ENCODE measurements at places on chromosomes 1 and 21. TPM values are rescaled to one million over a fixed set of nuclear protein-coding genes. Genes with fewer than 3 reads are reported as not detected.

MARK1 gene
- total RNA-seq = not detected

DNA sequence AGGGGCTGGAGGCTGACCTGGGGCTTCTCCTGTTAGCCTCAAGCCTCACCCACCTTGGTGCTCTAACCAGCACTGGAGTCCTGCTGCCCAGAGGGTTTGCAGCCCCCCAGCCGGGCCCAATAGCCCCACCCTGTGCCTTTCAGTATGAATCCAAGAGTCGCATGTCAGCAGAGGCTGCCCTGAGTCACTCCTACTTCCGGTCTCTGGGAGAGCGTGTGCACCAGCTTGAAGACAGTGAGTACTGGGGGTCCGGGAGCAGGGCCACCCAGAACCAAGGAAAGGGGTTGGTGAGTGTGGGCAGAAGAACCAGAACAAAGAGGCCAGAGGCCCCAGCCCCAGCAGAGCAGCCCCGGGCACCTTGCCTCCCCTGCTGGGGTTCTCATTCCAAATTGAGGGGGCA, 25.6 kb downstream of the CDK18 start:
- H3K27me3 ChIP-seq = no peaks in the 10 kb centered on the region
- DNase-seq = no peak
- no peak overlapping the region for H3K27ac ChIP-seq

- peaks cover 43% of the 10 kb centered on the region for H3K4me1 ChIP-seq
- peaks cover 1% of the 10 kb centered on the region for H3K36me3 ChIP-seq
Observed at GRCh38 chr1:54347955-54348699, 58.1 kb downstream of the SSBP3 start.

DNA sequence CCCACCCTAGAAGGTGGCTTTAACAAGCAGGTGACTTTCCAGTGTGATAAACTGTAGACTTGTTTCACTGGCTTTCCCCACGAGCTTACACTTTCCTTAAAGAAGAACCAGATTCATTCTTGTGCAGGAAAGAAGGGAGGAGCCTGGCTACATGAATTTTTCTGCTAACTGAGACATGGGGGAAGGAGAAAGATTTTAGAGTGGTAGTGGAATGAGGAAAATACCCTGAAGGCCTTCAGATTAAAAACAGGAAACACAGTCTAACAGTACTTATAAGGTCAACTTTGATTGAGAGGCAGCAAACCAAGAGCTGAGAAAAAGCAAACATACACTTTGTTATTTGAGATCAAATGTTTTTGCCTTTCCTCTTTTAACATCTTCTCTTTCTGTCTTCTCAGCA, 640.9 kb upstream of the PLXNA2 start:
- no peaks in the 10 kb centered on the region for H3K36me3 ChIP-seq
- H3K4me1 ChIP-seq = no peaks in the 10 kb centered on the region
- H3K27me3 ChIP-seq = peaks cover 2% of the 10 kb centered on the region
- no peak for DNase-seq

DNA sequence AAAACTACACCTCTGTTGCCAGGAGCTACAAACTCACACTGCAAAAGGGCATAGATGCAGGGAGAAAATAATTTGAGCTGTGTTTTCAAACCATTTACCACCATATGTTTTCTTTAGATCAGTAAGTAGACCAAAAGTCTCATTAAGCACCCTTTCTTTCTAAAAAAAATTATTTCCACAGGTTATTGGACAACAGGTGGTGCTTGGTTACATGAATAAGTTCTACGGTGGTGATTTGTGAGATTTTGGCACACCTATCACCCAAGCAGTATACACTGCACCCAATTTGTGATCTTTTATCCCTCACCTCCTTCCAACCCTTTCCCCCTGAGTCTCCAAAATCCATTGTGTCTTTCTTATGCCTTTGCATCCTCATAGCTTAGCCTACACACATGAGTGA, 21.1 kb downstream of the MAP10 start:
- no peak overlapping the region for H3K4me3 ChIP-seq
- no peak for DNase-seq
- H3K36me3 ChIP-seq = no peaks in the 10 kb centered on the region
- peaks cover 3% of the 10 kb centered on the region for H3K27me3 ChIP-seq

S100B gene
- not detected for total RNA-seq

GRCh38 chr1:41581216-41582003, 96.9 kb upstream of the EDN2 start:
- peaks cover 24% of the 10 kb centered on the region for H3K4me1 ChIP-seq
- DNase-seq = no peak
- H3K27me3 ChIP-seq = no peaks in the 10 kb centered on the region
- no peak overlapping the region for H3K4me3 ChIP-seq
- no peak overlapping the region for H3K27ac ChIP-seq
- H3K36me3 ChIP-seq = peaks cover 66% of the 10 kb centered on the region

Measured in activated CD4-positive, alpha-beta T cell treated with anti-CD3 and anti-CD28 coated beads for 36 hours (primary cell).